ENCODE measurements at places on chromosomes 1 and 21. TPM values are rescaled to one million over a fixed set of nuclear protein-coding genes. Genes with fewer than 3 reads are reported as not detected.

GRCh38 chr1:26023009-26023408 is 1.4 kb downstream of the EXTL1 start:
- no peaks in the 10 kb centered on the region for H3K36me3 ChIP-seq
- H3K27me3 ChIP-seq: no peaks in the 10 kb centered on the region
- H3K4me1 ChIP-seq: no peaks in the 10 kb centered on the region
- H3K27ac ChIP-seq: no peak overlapping the region
- H3K4me3 ChIP-seq: no peak overlapping the region
- no peak for DNase-seq

Gene CAMSAP2
- total RNA-seq: 2.1 TPM

GRCh38 chr1:205240118-205240517 is 12.4 kb downstream of the TMCC2 start:
- H3K36me3 ChIP-seq: no peaks in the 10 kb centered on the region
- no peak for DNase-seq
- H3K4me1 ChIP-seq: peaks cover 7% of the 10 kb centered on the region

DNA sequence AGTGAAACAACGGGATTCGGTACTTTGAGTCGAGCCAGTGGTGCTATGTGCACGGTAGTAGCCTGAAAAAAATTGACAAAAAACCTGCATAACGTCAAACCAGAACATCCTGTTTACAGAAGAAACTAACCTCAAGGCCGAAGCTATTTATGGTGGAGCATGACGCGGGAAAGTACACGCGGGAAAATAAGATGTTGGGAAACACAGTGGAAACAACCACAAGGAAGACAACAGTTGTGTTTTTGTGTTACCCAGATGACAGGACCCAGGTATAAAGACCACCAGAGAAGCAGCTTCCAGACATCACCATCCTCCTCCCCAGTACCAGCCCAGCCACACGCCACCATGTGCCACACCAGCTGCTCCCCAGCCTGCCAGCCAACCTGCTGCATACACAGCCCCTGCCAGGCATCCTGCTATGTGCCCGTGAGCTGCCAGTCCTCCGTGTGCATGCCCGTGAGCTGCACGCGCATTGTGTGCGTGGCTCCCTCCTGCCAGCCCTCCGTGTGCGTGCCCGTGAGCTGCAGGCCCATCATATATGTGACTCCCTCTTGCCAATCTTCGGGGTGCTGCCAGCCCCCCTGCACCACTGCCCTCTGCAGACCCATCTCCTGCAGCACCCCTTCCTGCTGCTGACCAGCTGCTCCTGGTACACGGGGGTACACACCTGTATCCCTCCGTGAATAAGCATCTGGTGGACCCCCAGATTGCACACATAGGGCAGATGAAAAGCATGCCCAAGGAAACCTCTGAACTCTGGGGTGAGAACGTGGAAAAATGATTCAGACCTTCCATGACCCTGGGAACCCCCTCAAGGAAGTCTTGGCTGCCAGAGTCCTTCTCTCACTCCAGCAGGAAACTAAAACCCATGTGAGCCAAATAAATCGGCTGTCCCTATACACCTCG is at the start of gene KRTAP12-3:
Gene KRTAP12-3 (plus strand): TSS at position 298 of the 906 bp plus-strand sequence. CDS start 48 bp downstream, at position 346.
- no peak within 1 kb of the TSS for H3K27ac ChIP-seq
- H3K36me3 ChIP-seq: no peaks in the 10 kb centered on the region
- H3K27me3 ChIP-seq: no peaks in the 10 kb centered on the region
- no peak within 1 kb of the TSS for H3K4me3 ChIP-seq
- H3K4me1 ChIP-seq: no peaks in the 10 kb centered on the region

GRCh38 chr1:236872075-236872666 is 77.1 kb downstream of the MTR start:
- no peak overlapping the region for H3K27ac ChIP-seq
- DNase-seq: no peak
- peaks cover 8% of the 10 kb centered on the region for H3K36me3 ChIP-seq
- no peaks in the 10 kb centered on the region for H3K4me1 ChIP-seq
- no peak overlapping the region for H3K4me3 ChIP-seq

DNA sequence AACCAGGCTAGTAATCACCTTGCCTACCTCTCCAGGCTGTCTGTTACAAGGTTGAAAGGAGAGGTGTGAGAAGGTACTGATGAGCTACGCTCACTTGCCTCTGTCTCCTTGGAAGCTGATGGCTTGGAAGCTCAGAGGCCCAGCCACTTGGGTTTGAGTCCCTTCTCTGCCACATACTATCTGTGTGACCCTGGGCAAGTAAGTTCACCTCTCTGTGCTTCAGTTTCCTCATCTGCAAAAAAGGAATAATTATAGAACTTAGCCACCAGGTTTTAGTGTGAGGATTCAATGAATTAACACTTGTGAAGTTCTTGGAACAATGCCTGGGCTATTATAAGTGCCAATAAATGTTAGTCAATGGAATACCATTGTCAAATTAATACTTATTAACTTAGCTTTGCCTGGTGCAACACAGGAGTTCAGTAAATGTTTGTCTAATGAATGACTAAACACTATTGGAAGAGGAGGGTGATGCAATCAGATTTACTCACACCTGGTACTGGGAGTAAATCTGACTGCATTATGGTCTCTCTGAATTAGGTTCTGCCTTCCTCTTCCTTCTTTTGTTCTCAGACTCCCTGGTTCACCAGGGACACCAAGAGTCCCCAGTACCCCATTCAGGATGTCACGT is 55.5 kb downstream of the TRABD2B start:
- DNase-seq: no peak
- no peaks in the 10 kb centered on the region for H3K4me1 ChIP-seq
- H3K27me3 ChIP-seq: no peaks in the 10 kb centered on the region
- H3K27ac ChIP-seq: no peak overlapping the region
- H3K36me3 ChIP-seq: no peaks in the 10 kb centered on the region

Gene KCNN3
- total RNA-seq: 0.17 TPM

DNA sequence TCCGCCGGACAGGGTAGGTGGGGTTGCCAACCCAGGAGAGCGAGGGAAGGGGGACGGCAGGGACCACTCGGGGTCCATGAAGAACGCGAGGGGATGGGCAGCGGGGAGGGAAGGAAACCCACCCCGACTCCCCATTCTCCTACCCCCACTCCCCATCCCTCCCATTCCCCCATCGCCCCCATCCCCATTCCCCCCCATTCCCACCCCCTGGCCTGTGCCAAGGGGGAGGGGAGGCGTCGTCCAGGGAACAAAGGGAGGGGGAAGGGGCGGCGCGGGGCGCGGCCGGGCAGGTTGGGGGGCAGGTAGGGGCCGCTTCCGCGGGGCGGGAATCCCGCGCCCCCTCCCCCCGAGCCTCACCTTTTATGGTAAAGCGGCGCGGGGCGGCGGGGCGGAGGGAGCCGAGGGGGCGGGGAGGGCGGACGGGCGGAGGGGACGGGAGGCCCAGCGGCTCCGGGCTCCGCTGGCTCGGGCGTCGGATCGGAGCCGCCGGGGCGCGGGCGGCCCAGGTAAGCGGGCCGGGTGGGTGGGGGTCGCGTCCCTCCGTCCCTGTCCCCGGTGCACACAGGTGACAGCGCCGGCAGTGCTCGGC is at the start of gene FBLIM1:
Gene FBLIM1 (plus strand): TSS at position 453 of the 589 bp plus-strand sequence. CDS start 6,189 bp downstream, outside the sequence.
- H3K4me1 ChIP-seq: peaks cover 20% of the 10 kb centered on the region
- no peaks in the 10 kb centered on the region for H3K36me3 ChIP-seq
- no peak within 1 kb of the TSS for H3K27ac ChIP-seq
- H3K4me3 ChIP-seq: peak within 1 kb of the TSS; percentile 15

GRCh38 chr1:205441716-205442050 is 14.2 kb downstream of the BLACAT1 start:
- DNase-seq: no peak
- H3K36me3 ChIP-seq: no peaks in the 10 kb centered on the region
- peaks cover 51% of the 10 kb centered on the region for H3K4me1 ChIP-seq
- peak overlapping the region; percentile 47 for H3K4me3 ChIP-seq
- no peak overlapping the region for H3K27ac ChIP-seq

GRCh38 chr1:18955441-18956192 is 859 bp downstream of the IFFO2 start:
- H3K27ac ChIP-seq: no peak overlapping the region
- H3K4me1 ChIP-seq: peaks cover 59% of the 10 kb centered on the region
- H3K4me3 ChIP-seq: peak overlapping the region; percentile 67
- DNase-seq: peak; percentile 77
- H3K36me3 ChIP-seq: no peaks in the 10 kb centered on the region

DNA sequence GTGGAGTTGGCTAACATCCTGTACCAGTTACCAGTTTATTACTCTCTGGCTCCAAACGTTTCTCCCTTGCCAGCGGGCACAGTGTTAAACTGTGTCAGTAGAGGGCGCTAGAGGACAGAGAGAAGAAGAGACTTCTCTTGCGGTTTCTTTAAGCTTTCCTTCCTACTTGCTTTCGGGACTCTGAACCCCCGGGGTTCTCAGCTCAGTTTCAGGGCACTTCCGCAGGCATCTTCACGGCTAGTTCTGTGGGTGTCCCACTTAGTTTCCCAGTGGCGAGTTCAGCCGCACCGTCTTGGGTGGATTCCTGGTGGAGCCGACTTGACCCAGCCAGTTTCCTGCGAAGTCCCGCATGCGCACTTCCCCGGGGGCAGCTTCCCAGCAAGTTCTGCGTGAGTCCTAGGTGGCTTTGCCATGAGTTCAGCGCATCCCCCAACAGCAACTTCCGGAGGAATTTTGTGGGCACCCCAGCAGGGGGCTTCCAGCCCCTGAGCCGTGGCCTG is 37.9 kb upstream of the BTG2 start:
- peak overlapping the region; percentile 65 for H3K4me3 ChIP-seq
- no peaks in the 10 kb centered on the region for H3K36me3 ChIP-seq
- peaks cover 40% of the 10 kb centered on the region for H3K4me1 ChIP-seq
- H3K27ac ChIP-seq: peak overlapping the region; percentile 58

- no peak for DNase-seq
- H3K27me3 ChIP-seq: no peaks in the 10 kb centered on the region
- H3K4me3 ChIP-seq: no peak overlapping the region
- H3K4me1 ChIP-seq: no peaks in the 10 kb centered on the region
Observed at GRCh38 chr1:106962591-106962990, 93.9 kb upstream of the PRMT6 start.

Gene MATN1
- total RNA-seq: 3.2 TPM

Gene BTBD19
- 2.2 TPM for total RNA-seq

- no peak overlapping the region for H3K27ac ChIP-seq
- no peak overlapping the region for H3K4me3 ChIP-seq
- H3K27me3 ChIP-seq: no peaks in the 10 kb centered on the region
- no peaks in the 10 kb centered on the region for H3K4me1 ChIP-seq
- DNase-seq: no peak
Observed at GRCh38 chr1:184465489-184466146, 78.8 kb downstream of the C1orf21 start.

Gene CFAP74
- not detected for total RNA-seq

DNA sequence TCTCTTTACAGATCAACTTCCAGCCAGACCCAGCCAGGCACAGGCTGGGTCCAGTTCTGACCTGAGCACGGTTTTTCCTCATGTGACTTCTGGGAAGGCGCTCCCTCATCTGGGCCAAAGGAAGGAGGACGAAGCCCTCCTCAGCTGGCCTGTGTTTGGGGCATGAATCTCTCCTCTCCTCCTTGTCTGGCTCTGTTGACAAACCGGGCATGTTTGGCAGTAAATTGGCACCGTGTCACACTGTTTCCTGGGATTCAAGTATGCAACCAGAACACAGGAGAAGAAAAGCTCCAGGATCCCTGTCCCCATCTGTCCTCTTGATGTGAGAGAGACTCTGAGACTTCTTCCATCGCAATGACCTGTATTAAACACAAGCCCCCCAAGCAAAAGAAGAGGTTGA is 18.3 kb downstream of the NECAP2 start:
- no peak for DNase-seq
- no peaks in the 10 kb centered on the region for H3K27me3 ChIP-seq
- peaks cover 67% of the 10 kb centered on the region for H3K36me3 ChIP-seq
- no peaks in the 10 kb centered on the region for H3K4me1 ChIP-seq
- no peak overlapping the region for H3K4me3 ChIP-seq
- no peak overlapping the region for H3K27ac ChIP-seq

Gene COL16A1
- not detected for total RNA-seq

DNA sequence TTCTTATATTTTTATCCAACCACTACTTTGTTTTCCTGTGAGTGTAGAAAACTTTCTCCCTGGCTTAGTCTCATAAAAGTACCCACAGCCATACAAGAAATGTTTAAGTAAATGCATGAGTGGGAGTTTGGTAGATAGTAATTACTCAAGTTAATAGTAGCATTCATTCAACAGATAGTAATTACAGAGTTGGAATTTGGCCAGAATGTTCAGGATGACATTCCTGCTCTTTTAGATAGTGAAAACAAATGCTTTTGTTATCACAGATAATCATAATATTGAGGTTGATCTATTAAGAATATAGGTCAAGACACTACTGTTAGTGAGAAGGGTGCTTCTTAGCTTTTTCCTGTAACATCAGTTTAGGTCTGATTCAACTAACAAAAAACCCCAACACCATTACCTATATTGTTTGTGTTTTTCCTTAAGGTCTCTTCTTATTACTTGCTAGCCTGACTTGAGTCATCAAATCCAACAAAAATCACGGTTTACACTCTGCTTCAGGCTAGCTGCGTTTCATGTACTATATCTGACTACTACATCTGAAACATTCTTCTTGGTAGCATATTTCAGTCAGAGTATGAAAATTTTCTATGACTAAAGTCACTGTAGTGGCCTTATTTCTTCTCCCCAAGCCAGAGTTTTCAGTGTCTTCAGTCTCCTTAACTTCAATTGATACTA is 163.7 kb downstream of the HS2ST1 start:
- H3K36me3 ChIP-seq: no peaks in the 10 kb centered on the region
- DNase-seq: no peak
- H3K27ac ChIP-seq: no peak overlapping the region
- H3K4me3 ChIP-seq: no peak overlapping the region
- no peaks in the 10 kb centered on the region for H3K4me1 ChIP-seq

DNA sequence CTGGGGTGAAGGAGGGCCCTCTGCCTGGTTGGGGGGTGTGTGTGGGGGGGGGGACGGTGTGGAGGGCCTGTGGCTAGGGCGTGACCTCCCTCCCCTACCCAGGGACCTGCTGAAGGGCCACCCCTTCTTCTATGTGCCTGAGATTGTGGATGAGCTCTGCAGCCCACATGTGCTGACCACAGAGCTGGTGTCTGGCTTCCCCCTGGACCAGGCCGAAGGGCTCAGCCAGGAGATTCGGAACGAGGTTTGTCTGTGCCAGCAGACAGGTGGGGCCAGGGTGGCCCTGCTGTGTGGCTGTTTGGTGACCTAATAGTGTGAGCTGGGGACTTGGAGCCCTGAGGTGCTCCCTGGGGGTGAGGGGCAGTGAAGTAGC is 43.9 kb downstream of the COQ8A start:
- no peak overlapping the region for H3K4me3 ChIP-seq
- no peak overlapping the region for H3K27ac ChIP-seq
- H3K4me1 ChIP-seq: peaks cover under 1% of the 10 kb centered on the region

DNA sequence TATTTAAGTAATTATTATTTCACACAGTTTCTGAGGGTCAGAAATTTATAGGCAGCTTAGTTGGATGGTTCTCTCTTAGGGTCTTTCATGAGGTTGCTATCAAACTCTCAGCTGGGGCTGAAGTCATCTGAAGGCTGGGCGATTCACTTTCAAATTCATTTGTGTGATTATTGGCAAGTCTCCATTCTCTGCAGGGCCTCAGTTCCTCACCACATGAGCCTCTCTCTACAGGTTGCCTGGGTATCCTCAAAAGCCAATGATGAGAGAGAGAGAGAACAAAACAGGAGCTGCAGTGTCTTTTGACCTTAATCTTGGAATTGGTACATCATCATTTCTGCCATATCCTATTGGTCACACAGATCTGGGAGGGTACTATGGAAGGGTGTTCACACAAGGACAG is 29.6 kb upstream of the COG2 start:
- no peaks in the 10 kb centered on the region for H3K36me3 ChIP-seq
- no peak overlapping the region for H3K27ac ChIP-seq
- peaks cover 12% of the 10 kb centered on the region for H3K27me3 ChIP-seq

Measured in B cell (primary cell).